ENCODE measurements at places on chromosomes 16 and 17.

GRCh38 chr16:87881324-87882200 is 12.3 kb upstream of the SLC7A5 start:
- no peak for DNase-seq

DNA sequence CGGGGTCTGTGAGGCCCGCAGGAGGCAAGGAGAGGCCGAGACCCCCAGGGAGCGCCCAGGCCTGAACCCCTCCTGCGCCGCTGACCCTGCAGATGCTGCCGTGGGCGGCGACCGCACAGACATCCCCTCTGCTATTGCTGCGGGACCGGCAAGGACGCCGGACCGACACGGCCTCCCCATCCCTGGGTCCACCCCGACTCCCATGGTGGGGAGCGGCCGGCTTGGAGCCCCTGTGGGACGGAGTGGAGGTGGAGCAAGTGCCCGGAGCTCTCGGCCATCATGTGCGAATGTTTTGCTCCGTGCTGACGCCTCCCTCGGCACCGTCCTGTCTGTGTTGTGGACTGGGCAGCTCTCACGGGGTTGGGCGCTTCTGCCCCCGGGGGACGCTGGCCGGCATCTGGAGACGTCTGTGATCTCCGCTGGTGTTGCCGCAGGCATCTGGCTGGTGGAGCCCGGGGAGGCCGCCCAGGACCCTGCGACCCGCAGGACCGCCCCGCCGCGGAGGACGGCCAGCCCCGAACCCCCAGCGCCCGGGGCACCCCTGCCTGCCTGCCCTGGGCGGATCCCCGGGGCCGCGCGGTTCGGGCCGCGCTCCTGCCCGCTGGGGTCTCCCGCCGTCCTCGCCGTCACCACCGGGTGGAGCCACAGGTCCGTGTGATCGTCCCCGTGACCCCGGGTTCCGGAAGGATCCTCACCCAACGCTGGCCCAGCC is 12.8 kb upstream of the GNG13 start:
- peak; percentile 78 for DNase-seq

DNA sequence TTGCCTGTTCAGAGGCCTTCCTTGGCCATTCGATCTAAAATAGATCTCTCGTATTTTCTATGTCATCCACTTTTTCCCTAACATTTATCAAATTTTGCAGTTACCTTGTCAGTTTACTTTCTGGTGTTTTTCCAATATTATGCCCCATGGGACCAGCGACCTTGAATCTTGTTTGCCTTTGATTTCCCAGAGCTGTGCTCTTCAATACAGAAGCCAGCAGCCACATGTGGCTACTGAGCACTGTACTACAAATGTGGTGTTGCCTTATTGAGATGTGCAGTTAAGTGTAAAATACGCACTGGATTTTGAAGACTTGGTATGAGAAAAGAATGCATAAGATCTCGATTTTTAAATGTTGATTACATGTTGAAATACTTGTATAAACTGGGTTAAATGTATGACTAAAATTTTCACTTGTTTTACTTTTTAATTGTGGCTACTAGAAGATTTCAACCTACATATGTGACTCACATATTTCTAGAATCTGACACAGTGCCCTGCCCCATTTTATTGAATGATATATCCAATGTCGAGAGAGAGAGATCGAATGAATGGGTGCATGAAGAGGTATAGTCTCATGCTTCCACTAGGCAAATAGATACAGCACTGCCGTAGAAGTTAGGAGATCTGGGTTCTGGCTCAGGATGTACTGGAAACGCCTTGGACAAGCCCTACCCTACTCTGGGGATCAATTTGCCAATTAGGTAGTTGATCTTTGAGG is 824 bp upstream of the PSME3 start:
- DNase-seq = no peak

DNA sequence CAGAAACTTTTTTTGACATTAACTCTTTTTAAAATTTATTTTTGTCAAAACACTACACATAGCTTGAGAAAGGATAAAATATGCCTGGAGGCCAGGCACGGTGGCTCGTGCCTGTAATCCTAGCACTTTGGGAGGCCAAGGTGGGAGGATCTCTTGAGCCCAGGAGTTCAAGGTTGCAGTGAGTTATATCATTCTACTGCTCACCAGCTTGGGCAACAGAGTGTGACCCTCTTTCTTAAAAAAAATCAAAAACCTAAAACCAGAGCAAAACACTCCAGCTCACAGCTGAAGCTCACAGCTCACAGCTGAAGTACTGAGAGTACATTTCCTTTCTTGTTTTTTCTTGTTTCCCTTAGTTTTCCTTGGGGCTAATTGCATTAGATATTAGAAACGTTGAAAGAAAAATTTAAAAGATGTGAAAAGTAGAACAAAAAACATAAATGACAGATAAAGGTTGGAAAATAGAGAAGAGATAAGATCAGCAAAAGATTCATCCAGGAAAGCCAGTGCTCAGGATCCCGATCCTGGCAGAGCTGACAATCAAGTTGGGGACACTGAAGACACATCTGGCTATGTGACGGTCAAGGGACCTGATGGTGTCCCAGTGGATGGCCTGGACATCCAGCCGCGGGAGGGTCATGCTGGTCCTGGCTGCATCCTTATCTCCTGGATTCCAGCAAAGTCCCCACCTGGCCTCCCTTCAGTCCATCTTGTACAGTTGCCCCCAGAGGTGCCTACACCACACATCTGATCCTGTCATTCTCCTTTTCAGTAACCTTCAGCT is 9.8 kb downstream of the CHST6 start:
- DNase-seq = no peak

DNA sequence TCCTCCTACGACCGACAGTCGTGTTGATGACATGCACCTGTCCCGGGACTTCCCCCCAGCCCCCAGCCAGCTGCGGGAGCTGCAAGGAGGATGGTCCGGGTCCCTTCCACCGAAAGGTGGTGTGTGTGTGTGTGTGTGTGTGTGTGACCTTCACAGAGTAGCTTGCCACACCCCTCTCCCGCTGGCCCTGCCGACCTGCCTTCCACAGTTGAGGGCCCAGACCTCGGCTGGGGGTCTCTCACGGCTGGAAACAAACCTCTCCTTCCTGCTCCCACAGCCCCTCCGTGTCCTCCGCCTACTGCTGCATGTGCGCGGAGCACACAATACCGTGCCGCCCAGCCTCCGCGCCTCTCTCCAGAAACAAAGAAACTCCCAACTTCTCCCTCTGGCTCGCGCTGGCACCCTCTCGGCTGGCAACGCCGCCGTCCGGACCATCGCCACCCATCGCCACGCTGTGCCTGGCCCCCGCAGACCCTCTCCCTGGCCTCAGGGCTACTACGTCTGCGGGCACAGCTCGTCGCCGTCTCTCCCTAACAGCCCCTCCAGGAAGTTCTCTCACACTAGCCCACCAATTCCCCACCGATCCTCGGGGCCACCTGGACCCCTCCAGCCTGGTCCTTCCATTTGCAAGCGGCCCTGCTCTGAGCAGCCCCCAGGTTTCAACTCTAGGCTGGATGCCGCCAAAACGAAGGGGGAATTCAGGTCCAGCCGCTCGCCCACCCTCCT is 81.2 kb downstream of the TIMM22 start:
- DNase-seq = no peak

DNA sequence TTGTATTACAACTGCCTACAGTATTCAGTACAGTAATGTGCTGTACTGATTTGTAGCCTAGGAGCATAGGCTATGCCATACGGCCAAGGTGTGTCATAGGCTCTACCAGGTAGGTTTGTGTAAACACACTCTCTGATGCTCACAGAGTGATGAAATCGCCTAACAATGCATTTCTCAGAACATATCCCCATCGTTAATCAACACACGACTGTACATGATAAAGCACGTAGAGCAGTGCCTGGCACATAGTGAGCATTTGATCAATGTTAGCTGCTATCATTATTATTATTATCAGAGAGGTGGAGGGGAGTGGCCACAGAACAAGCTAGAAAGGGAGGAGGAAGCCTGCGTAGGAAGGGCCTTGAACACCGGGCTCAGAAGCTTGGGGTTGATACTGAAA is 81.1 kb upstream of the LHX1 start:
- DNase-seq = no peak

- DNase-seq = no peak
Measured at GRCh38 chr16:86199871-86200695, 301.1 kb downstream of the IRF8 start.

- no peak for DNase-seq
Measured at GRCh38 chr16:80056324-80056723, 455.8 kb upstream of the MAF start.

DNA sequence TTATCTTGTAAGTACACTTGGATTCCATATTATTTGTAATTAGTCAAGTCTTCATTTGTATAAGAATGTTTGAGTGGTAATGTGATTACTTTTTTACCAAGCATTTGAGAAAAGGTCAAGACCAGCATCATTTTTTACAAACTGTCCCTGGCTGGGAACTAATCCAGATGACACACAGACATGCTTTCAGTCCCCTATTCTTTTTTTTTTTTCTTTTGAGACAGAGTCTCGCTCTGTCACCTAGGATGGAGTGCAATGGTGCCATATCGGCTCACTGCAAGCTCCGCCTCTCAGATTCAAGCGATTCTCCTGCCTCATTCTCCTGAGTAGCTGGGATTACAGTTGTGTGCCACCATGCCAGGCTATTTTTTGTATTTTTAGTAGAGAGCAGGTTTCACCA is 4.5 kb downstream of the DERL2 start:
- no peak for DNase-seq

DNA sequence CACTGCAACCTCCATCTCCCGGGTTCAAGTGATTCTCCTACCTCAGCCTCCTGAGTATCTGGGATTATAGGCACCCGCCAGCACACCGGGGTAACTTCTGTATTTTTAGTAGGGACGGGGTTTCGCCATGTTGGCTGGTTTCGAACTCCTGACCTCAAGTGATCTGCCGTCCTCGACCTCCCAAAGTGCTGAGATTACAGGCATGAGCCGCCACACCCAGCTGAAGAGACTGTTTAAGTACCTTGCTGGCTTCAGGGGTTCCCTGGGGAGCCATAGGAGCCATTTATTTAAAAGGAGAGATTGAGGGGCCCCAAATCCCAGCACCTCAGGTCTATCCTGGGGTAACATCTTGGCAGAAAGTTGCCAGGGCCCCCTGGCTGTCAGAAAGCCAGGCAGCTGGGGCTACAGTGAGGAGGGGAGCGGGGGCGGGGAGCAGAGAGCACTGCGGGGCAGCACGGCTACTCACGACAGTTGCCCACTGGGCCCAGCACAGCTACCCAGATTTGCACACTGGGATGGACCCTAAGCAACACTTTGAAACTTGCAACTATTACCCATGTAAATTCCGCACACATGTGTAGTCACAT is 1.6 kb downstream of the SNAI3 start:
- DNase-seq = no peak

DNA sequence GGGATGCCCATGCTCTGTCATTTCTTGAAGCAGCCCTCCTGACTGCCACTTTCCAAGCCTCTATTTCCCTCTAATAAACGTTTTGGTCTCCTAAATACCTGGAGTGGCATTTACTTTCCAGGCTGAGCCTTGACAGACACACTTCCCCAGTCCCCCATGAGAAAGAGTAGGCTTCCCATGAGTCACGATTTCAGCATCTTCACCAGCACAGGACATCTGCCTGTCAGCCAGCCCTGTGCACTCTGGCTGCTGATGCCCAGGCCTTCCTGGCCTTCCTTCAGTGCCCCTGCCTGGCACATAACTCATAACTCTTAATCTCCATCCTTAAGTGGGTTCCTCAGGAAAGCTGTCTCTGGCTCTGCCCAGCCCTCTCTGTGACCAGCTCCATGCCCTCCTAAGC is 30.8 kb upstream of the GAS7 start:
- no peak for DNase-seq

GRCh38 chr17:29835435-29836351 is 94.3 kb downstream of the SSH2 start:
- DNase-seq = no peak

DNA sequence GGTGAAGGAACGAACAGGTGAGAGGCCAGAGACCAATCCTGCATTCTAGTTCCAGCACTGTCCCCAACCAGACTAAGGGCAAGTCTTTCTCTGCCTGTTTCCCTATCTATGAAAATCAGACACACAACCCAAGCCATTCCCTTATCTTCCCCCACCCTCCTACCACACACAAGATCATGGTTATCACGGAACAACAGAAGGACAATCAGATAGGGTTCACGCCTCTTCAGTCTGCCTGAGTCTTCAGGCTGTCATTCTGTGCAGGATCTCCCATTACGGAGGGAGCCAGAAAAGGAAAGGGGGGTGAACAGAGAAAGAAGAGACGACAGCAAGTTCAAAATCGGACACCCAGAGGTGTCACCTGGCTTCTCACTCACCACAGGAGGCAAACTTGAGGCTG is 11.1 kb downstream of the TLE7 start:
- DNase-seq = no peak

- DNase-seq = no peak
Measured at GRCh38 chr17:74259667-74260524, 14.1 kb upstream of the DNAI2 start.

DNA sequence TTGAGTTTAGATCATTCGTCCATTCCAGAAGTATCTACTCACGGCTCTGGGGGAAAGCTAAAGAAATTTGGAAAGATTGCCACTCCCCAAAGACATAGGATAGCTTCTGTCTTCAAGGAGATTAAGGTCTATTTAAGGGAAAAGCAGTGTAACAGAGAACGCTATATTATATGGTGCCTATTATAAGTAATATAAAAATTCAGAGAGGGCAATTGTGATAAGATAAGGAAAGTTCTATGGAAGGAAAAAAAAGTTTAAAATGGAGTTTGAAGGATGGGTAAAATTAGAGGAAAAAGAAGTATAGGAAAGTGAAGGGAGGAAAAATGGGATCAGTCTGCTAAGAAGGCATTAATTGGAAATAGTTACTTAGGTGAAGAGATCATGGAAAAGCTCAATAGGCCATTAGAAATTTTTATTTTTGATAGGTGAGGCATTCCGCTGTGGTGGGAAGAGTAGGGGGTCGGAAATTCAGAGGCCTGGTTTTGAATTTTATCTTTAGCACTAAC is 690 bp upstream of the CDC27 start:
- no peak for DNase-seq

GRCh38 chr17:29732209-29732608 is 109.5 kb upstream of the CORO6 start:
- DNase-seq = no peak

GRCh38 chr17:17422641-17423040 is 54.2 kb upstream of the MED9 start:
- no peak for DNase-seq

GRCh38 chr16:12617401-12617819 is 186.3 kb downstream of the CPPED1 start:
- DNase-seq = no peak

- no peak for DNase-seq
Measured at GRCh38 chr16:84156342-84156784, 11.3 kb downstream of the DNAAF1 start.

- DNase-seq = peak; percentile 28
Measured at GRCh38 chr17:80425835-80426426, 11.0 kb downstream of the ENDOV start.

GRCh38 chr17:34549966-34550365 is 29.4 kb upstream of the TMEM132E start:
- DNase-seq = no peak

DNA sequence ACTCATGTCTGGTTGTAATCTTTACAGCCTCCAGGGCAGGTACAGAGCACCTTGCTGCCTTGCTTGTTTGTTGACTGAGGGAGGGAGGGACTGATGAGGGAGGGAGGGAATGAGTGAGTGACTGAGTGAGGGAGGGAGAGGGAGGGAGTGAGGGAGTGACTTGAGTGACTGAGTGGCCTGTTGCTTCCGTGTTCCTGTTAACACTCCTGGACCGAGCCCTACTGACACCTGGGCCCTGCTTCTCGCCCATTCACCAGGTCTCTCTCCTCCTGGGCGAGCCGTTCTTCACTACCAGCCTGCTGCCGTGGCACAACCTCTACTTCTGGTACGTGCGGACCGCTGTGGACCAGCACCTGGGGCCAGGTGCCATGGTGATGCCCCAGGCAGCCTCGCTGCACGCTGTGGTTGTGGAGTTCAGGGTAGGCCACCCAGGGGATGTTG is 41.2 kb downstream of the PRMT7 start:
- no peak for DNase-seq

Data from left forelimb (tissue), 1 donor.